ENCODE measurements at places on chromosomes 7 and 10.
A peak's percentile ranks its signal among the peaks of the same experiment; 100 is the strongest.

DNA sequence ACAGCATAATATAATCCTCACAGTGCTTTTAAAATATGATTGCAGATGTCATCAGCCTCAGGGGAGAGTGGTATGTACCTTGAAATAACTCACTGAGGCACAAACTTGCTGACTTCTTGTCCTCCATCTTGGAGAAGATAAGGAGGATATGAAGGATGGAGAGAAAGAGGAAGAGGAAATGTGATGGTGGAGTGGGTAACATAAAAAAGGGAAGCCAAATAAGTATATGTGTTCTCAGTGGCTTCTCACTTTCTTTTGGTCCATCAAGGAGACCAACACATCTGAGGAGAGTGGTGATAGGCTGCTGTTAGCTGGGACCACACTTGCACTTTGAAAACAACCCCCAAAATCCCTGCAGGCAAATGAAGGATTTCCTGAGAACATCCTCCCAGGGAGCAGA, 21.6 kb upstream of the ZNF37A start:
- no peak for DNase-seq

- DNase-seq, result no peak
Observed at GRCh38 chr7:94901981-94902380, 5.4 kb upstream of the PPP1R9A start.

- no peak for DNase-seq
Observed at GRCh38 chr7:121473645-121474300, 77.7 kb upstream of the FAM3C start.

GRCh38 chr7:23072048-23072447, 33.5 kb upstream of the KLHL7 start:
- DNase-seq, result no peak

- no peak for DNase-seq
Observed at GRCh38 chr10:68501691-68502090, 25.6 kb downstream of the SLC25A16 start.

DNA sequence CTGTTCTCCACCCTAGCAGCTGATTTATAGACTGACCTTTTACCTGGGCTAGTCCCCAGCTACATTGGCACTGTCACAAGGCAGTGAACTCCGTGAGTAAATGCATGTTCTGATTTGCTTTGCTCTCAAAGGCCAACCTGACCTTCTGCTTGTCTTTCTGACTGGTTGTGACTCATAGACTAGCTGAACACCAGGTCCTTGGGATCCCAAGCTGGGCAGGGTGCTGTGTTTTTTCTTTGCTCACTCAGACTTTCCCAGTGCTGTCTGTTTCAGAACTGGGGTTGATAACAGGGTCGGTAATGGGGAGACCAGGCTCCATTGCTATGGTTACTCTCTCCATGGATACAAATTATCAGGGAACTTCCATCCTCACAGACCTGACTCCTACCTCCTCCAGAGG, 35.0 kb downstream of the EVX1 start:
- peak; percentile 69 for DNase-seq

DNA sequence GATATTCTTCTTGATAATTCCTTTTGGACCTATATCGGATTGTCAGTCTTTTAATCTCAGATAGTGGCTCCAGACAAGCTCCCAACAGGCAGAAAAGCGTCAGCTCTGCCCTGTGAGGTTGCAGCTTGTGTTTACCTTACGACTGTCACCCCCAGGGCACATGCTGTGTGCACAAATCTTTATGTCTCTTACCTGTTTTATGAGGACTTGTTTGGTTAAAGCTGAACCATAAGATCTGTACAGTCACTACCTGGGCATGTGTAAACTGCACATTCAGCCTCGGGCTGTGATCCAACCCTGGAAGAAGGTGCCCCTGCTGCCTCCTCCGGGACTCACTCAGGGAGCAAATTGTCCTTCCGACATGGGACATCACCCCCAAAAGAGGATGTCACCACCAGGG, 119.8 kb downstream of the GALNT17 start:
- no peak for DNase-seq

GRCh38 chr10:110355922-110356627, 51.4 kb upstream of the SMNDC1 start:
- no peak for DNase-seq

GRCh38 chr7:64638822-64639221, 27.1 kb upstream of the ZNF107 start:
- no peak for DNase-seq

DNA sequence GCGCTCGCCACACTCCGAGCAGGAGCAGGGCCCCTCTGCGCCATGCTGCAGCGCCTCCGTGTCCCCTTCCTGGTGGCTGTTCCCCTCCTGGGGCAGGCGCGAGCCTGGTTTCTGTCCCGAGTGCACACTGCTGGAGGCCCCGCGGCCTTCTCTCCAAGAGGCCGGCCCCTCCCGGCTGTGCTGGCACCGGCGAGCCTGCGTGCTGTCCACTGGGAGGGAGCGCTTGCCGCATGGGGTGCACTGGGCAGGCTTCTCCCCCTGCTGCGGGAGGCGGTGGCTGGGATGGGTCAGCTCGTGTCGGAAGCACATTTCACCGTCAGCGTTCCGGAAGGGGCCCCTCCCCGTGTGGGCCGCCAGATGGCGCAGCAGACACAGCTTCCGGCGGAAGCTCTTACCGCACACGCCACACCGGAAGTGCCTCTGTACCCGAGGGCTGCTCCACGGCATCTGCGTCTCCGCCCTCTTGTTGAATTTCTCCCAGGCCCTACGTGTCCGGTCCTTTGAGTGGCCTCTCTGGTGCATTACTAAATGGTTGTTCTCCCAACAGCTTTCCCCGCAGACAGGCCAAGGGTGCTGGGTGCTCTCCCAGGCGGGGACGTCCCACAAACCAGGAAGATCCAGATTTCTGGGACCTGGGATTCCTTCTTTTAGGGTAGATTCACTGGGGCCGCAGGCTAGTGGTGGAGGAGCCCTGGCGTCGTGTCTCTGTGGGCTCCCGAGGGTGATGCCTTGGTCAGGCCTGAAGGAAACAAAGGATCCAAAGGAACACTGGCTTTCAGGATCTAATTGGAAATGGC, 18.7 kb downstream of the ZNF786 start:
- no peak for DNase-seq

DNA sequence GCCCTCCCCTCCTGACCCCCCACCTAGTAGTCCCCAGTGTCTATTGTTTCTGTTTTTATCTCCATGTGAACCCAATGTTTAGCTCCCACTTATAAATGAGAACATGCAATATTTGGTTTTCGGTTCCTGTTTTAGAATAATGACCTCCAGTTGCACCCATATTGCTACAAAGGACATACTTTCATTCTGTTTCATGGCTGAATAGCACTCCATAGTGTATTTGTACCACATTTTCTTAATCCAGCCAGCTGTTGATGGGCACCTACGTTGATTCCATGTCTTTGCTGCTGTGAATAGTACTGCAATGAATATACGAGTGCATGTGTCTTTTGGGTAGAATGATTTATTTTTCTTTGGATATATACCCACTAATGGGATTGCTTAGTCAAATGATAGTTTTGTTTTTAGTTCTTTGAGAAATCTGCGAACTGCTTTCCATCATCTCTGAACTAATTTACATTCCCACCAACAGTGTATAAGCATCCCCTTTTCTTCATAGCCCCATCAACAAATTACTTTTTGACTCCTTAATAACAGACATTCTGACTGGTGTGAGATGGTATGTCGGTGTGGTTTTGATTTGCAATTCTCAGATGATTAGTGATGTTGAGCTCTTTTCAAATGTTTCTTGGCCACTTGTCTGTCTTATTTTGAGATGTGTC, 128.4 kb upstream of the PHYHIPL start:
- DNase-seq, result no peak

DNA sequence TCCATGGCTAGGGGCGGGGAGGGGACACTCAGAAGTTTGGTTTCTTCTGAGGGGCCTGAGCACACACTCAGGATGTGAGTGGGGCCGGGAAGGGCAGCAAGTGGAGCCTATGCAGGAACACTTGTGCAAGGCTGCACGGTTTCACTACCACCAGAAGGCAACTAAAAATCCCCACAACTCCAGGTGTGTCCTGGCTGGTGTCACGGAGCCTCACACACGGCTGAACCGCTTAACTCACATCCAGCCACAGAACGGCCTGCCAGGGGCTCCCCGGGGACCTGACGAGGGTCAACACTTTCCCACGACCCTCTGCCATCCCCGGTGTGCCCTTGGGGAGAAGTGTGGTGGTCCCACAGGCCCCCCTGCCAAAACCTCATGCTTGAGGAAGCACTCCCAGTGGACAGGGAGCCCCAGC, 173.9 kb downstream of the ELFN1 start:
- no peak for DNase-seq

GRCh38 chr7:132815696-132816311, 239.5 kb upstream of the PLXNA4 start:
- DNase-seq, result no peak

DNA sequence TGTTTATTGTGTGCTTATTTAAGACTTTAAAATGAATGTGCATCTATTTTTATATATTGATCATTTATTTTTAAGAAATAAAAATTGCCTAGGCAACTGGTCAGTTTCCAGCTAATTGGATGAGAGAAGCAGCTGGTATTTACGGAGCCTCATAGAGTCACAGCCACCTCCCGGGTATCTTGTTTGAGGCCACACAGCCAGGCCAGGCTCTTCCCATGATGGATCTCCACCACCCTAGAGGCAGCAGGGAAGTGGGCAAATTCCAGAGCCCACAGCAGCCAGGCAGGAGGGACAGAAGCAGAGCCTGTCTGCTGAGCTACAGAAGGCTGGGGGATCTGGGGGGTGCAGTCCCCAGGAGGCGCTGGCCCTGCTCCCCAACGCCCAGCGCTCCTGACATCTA, 61.6 kb downstream of the CLEC2L start:
- DNase-seq, result no peak

- peak; percentile 26 for DNase-seq
Observed at GRCh38 chr7:117230276-117231046, 92.4 kb downstream of the WNT2 start.

DNA sequence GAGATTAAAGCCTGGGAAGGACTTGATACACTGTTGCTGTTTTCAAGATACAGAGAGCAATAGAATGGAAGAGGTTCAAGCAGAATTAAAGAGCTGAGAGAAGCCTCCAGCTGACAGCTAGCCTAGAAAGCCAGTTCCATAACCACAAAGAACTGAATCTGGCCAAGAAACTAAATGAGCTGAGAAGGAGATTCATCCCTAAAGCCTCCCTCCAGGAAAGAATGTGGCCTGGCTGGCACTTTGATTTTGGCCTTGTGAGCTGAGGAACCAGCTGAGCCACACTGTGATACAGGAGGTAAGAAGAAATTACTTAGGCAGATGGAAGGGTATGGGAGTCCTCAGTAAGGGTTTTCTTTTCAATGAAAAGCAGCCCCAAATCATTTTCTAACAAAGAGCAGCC, 324.1 kb downstream of the PHF14 start:
- DNase-seq, result no peak

DNA sequence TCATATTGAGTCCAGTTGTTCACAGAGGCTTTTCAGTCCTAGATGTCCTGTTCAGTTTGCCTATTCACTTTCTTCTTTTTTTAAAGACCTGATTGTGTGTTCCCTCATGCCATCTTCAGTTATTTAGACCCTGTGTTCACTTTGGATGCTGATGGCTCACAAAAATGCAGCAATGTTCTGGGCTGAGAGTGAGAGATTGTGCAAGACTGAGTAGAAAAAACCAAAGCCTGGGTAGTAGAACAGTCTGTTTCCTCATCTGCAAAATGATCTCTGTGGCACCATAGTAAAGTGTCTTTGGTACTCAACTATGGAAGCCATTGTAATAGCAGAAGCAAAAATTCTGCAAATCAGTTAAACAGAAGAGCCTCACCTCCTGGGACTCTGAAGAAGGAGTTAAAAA, 43.2 kb downstream of the AKR1B1 start:
- DNase-seq, result no peak

GRCh38 chr7:151271699-151272355, 23.3 kb upstream of the SMARCD3 start:
- DNase-seq, result no peak

DNA sequence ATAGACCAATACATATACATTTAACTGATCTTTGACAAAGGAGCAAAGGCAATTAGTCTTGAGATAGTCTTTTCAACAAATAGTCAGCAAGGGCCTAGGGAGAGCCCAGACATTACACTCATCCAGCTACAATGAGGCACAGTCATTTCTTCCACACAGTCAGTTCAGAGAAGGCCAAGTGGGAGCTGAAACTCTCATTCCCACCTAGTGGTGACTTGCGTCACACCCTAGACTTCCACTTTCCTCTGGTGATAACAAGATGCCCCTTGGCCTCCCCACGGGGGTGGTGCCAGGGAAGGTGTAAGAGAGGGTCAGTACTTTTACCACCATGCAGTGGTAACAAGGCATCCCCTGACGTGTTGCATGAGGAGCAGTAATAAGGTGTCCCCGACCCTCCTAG, 8.0 kb downstream of the FRMPD2 start:
- DNase-seq, result no peak

GRCh38 chr7:96321031-96321657, 754 bp downstream of the SLC25A13 start:
- DNase-seq, result peak; percentile 83

DNA sequence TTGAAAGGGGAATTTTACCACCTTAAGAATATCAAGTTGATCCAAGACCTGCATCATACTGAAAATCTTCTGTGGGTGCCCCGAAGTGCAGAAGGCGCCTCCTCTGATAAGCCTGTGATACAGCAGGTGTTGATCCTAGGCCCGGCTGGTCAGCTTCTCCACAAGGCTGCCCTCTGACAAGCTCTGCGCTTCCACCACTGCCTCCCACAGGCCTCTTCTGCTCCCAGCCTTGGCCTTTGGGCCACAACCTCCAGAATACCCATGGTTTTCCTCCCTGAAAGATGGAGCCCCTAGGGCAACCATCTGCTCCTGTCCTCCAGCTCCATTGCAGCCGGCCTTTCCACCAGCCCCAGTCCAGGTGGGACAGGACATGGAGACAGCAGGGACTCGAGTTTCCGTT, 5.6 kb upstream of the OGDHL start:
- DNase-seq, result no peak

DNA sequence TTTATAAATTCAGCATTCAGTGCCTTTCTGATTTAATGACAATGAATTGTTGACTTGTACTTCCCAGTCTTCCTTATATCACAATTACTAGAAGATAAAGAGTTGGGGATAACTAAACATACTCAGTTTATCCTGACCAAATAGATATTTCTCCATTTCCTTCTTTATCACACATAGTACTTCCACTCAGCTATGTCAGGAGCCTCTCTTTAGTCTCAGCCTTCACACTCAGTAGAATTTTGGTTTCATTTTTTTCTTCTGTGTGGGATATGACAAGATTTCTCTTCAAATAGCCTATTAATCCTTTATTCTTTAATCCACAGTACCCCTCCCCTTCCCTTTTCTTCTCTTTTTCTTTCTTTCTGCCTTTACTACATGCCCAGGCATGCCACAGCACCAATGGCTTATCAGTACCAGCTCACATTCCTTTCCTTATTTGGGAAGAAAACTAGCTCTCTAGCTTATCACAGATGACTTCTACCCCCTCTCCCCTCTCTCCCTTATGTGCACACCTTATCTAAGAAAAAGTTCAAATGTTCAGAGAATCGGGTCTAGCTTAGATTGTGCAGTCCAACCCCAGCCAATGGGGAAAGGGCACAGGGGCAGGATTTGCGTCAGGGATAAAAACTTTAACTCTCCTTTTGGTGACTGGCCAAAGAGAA, 109.0 kb downstream of the PHF14 start:
- DNase-seq, result peak; percentile 35

DNA sequence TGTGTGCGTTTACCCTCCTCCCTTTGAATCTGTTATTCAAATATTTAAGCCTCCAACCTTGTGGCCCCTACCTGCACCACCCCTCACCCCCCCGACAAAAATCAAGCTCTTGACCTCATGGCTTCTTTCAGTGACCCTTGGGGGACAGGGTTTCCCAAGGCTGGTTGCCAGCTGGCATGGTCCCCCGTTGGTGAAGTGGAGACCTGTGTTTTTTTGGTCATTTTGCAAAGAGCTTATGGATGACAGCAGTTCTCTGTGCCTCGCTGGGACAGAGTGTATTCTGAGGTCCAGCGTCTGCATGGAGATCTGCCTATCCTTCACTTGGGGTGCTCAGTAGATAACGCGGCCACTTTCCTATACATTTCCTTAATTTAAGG, 111.0 kb downstream of the TCF7L2 start:
- DNase-seq, result no peak
